ENCODE measurements at places on chromosomes 2 and 18.

GRCh38 chr2:232448304-232448690 lies 7.7 kb upstream of the ALPI start:
- no peak for DNase-seq

DNA sequence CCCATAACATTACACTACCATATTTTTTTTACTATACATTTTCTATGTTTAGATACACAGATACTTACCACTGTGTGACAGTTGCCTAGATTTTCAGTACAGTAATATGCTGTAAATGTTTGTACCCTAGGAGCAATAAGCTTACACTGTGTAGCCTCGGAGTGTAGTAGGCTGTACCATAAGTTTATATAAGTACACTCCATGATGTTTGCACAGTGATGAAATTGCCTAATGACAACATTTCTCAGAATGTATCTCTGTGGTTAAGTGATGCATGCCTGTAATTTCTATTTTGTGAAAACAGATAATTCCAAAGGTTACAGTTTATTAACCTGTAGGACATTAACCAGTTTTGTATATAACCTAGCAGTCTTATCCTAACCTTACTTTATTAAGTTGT lies 128.1 kb upstream of the RBMS1 start:
- no peak for DNase-seq

DNA sequence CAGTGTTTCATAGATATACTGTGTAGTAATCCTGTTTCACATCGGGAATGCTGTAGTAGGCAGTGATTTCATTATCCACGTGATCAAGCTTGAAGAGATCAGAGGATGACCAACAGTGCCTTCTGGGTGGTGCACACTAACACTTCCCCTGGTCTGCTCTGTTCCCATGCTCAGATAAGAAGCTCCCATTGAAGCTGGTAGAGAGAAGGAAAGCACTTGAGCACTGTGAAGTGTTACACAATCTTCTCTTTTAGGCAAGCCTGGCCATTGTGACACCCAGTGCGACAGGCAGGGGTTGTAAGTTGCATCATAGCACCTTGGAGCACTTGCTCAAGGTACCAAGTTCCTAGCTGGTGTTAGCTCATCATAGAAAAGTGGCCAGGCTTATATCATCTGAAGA lies 30.6 kb upstream of the GPD2 start:
- DNase-seq = no peak

GRCh38 chr18:35390951-35391700 lies 14.0 kb upstream of the ZNF396 start:
- DNase-seq = no peak

- DNase-seq = no peak
Observed at GRCh38 chr2:103739186-103739585, 977.4 kb downstream of the TMEM182 start.

- no peak for DNase-seq
Observed at GRCh38 chr18:3441290-3441689, 8.7 kb upstream of the TGIF1 start.

- DNase-seq = no peak
Observed at GRCh38 chr2:176826356-176826755, 386.2 kb upstream of the HNRNPA3 start.

DNA sequence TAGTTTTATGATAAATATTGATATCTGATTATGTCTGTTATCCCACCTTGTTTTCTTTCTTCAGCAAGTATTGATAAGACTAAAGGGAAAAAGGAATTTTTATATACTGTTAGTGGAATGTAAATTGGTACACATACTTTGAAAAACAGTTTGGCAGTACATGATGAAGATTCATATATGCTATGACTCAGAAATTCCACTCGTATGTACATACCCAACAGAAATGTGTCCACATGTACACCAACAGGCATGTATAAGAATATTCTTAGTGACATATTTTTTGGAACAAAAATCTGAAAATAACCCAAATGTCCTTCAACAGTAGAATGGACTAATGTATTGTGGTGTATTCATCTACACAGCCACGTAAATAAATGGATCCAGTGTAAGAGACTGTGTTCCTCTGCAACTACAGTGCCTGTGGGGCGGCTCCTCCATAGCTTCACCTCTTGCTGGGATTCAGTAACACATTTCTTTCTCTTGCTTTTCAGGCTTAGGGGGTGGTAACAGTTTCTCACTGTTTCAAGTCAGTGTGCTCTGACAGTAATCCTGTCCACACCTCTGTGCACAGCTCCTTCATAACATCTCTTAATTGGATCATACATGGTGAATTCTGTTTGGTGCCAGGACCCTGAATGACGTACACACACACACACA lies 35.5 kb upstream of the ALMS1 start:
- no peak for DNase-seq
